T-helper 1 cell (primary cell): ENCODE measurements at places on chromosomes 4 and X.

DNA sequence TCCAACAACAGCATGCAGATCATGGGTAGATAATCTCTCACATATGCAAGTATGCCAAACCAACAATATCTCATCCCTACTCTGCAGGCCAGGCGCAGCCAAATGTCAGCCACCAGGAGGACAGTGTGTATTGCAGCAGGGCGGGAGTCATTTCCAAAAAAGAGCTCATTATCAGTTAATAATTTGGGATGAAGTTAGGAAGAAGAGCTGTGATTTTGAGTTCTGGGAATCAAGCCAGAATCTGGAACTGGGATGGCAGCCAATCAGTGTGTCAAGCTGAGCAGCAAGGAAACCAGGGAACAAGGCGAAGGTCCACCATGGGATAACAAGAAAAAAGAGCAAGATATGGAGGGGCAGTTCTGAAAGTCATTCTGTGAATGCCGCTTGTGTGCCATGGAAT lies 88.2 kb upstream of the CAMK2D start:
- DNase-seq = no peak

GRCh38 chr4:7584606-7585159 lies 150.0 kb upstream of the PSAPL1 start:
- no peak for DNase-seq

- no peak for DNase-seq
Measured at GRCh38 chr4:129708784-129709183, 612.8 kb downstream of the C4orf33 start.

GRCh38 chr4:140233791-140234696 lies 80.1 kb upstream of the MAML3 start:
- no peak for DNase-seq

GRCh38 chrX:8897259-8897658 lies 96.1 kb upstream of the FAM9A start:
- DNase-seq = no peak

DNA sequence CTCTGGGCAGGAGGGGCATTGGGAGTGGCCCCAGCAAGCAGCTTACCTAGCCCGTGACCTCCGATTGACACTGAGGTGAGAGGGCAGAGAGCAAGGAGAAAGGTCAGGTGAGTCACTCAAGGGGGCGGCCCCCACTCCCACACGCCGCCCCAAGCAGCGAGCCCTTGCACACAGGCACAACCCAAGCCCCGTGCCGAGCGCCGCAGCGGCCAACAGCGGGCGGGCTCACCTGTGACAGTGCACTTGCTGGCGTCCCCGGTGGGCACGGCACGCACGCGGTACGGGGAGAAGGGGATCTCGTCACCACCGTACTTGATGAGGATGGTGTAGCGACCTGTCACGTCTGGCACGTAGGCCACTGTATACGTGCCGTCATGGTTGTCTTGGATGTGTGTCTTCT lies 17.2 kb downstream of the FLNA start:
- DNase-seq = no peak
